ENCODE measurements at places on chromosomes 2 and 18. TPM values are rescaled to one million over a fixed set of nuclear protein-coding genes. Genes with fewer than 3 reads are reported as not detected.

DNA sequence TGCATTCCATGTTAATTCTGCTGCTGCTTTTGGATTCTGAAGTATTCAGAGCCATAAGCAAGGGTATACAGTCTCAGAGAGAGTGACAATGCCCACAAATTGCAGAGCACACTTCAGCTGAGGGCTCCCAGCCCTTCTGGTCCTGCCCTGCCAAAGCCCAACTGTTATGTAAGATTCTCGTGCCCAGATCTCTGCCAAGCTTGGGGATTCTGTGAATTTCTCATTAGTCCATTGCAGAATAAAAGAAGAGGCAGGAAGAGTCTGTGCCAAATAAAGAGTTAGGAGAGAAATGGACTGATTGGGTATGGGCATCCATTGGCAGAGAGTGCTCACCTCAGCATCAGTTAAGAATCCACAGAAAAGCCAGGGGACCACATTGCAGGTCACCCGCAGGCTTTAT is 112.0 kb upstream of the PNPT1 start:
- no peak overlapping the region for H3K27ac ChIP-seq
- DNase-seq, result no peak
- no peak overlapping the region for H3K4me3 ChIP-seq
- H3K27me3 ChIP-seq, result no peaks in the 10 kb centered on the region
- H3K4me1 ChIP-seq, result no peaks in the 10 kb centered on the region
- H3K36me3 ChIP-seq, result no peaks in the 10 kb centered on the region

DNA sequence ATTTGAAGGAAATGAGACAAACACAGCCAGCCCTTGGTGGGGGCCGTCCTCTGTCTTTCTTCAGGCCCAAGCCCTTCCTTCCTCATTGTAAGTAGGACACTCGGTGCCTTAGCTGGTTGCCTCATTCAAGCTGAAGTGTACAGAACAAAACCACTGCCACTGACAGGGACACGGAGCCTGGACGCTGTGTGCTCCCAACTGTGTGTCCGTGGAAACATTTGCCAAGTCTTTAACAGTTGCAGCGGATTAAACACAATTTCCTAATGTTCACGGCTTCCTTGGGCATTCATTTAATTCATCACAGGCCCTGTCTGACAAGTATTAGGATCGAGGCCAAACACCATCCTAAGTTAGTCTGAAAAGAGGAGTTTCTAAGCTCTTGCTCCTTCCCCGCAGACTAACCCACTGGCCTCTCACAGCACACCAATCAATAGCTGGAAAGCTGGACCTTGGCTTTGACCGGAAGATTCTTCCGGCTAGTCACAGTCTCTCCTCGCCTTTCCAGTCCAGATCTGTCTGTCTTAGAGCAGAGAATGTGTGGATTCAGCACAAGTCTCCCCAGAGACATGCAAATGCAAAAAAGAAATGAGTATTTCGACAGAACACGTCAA is 68.7 kb upstream of the ACSL3 start:
- no peak for DNase-seq
- H3K27me3 ChIP-seq, result no peaks in the 10 kb centered on the region
- H3K4me1 ChIP-seq, result peaks cover 12% of the 10 kb centered on the region
- H3K27ac ChIP-seq, result no peak overlapping the region

GULP1 gene
- not detected for polyA plus RNA-seq

DNA sequence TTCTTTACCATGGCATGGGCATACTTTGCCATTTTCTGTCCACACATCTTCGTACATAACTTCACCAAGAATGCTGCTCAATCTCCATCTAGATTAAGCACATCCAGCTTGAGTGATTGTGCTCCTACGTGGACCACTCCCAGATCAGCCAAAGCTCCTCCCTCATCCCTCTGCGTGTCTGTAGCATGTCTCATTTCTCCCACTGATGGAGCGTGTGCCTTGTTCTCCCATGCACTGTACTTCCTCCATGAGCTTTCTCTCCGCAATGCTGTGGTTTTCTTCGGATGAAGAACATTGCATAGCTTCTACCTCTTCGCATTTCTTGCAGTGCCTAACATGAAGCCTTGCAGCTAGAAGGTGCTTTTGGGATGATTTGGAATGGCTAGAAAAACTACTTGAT is 13.5 kb downstream of the CCL20 start:
- H3K4me3 ChIP-seq, result no peak overlapping the region
- no peaks in the 10 kb centered on the region for H3K4me1 ChIP-seq
- H3K27ac ChIP-seq, result no peak overlapping the region
- DNase-seq, result no peak

DNA sequence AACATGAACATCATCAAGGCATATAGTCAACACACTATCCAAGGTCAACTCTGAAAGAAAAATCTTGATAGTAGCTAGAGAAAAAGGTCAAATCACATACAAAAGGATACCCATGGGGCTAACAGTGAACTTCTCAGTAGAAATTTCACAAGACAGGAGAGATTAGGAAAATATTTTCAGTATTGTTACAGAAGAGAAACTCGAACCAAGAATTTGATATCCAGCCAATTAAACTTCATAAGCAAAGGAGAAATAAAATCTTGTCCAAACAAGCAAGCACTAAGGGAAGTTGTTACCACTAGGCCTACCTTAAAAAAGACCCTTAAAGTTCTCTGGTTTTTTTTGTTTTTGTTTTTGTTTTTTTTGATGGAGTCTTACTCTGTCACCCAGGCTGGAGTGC is 242.5 kb downstream of the EXOC6B start:
- H3K27ac ChIP-seq, result no peak overlapping the region
- H3K4me3 ChIP-seq, result no peak overlapping the region
- no peaks in the 10 kb centered on the region for H3K36me3 ChIP-seq
- H3K4me1 ChIP-seq, result no peaks in the 10 kb centered on the region
- no peaks in the 10 kb centered on the region for H3K27me3 ChIP-seq

DSC3 gene
- not detected for polyA plus RNA-seq

- no peak overlapping the region for H3K4me3 ChIP-seq
- DNase-seq, result no peak
- H3K36me3 ChIP-seq, result no peaks in the 10 kb centered on the region
- H3K27me3 ChIP-seq, result peaks cover 3% of the 10 kb centered on the region
Measured at GRCh38 chr2:168322325-168323007, 75.1 kb upstream of the STK39 start.

GRCh38 chr18:31678425-31678824 is 6.0 kb downstream of the B4GALT6 start:
- no peak overlapping the region for H3K27ac ChIP-seq
- H3K4me3 ChIP-seq, result no peak overlapping the region
- no peaks in the 10 kb centered on the region for H3K4me1 ChIP-seq
- no peaks in the 10 kb centered on the region for H3K27me3 ChIP-seq
- DNase-seq, result no peak

CD226 gene
- 0.98 TPM for polyA plus RNA-seq

- peaks cover 14% of the 10 kb centered on the region for H3K36me3 ChIP-seq
- H3K27ac ChIP-seq, result no peak overlapping the region
- no peak overlapping the region for H3K4me3 ChIP-seq
- DNase-seq, result no peak
- no peaks in the 10 kb centered on the region for H3K27me3 ChIP-seq
- H3K4me1 ChIP-seq, result peaks cover 50% of the 10 kb centered on the region
Measured at GRCh38 chr2:99881901-99882591, 260.3 kb downstream of the AFF3 start.

GRCh38 chr2:10785260-10785659 is 27.3 kb downstream of the PDIA6 start:
- H3K36me3 ChIP-seq, result peaks cover 18% of the 10 kb centered on the region
- H3K27me3 ChIP-seq, result no peaks in the 10 kb centered on the region
- H3K4me3 ChIP-seq, result no peak overlapping the region
- no peak overlapping the region for H3K27ac ChIP-seq
- no peaks in the 10 kb centered on the region for H3K4me1 ChIP-seq
- no peak for DNase-seq

DNA sequence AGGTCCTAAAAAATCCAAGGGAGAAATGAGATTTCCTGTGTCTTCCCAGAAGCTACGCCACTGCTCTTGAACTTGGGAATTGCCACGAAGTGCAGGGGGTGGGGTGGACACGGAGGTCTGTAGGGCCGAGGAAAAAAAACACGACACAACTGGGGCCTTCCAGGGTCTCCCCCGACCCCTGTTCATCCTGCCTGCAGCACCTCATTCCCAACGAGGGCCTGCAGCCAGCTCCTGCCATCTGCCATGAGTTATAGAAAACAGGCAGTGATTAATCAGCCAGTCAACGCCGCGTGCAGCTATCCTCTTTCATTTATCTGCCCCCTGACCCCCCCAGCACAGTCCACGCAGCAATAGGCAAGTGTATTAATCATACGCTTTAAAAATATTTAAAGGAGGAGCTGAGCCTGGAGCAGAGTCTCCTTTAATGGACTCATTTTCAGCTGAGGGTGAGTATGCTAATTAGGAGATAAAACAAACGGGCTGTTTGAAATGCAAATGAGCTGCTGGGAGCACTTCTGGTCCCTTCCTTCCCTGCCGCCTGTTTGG is 209.9 kb downstream of the TFCP2L1 start:
- DNase-seq, result no peak
- H3K27me3 ChIP-seq, result no peaks in the 10 kb centered on the region
- H3K4me1 ChIP-seq, result no peaks in the 10 kb centered on the region
- no peak overlapping the region for H3K4me3 ChIP-seq
- no peaks in the 10 kb centered on the region for H3K36me3 ChIP-seq
- no peak overlapping the region for H3K27ac ChIP-seq

- no peak overlapping the region for H3K27ac ChIP-seq
- H3K4me3 ChIP-seq, result no peak overlapping the region
- DNase-seq, result no peak
- H3K27me3 ChIP-seq, result no peaks in the 10 kb centered on the region
- no peaks in the 10 kb centered on the region for H3K4me1 ChIP-seq
- H3K36me3 ChIP-seq, result no peaks in the 10 kb centered on the region
Measured at GRCh38 chr2:127542231-127542630, 6.7 kb downstream of the MYO7B start.

DNA sequence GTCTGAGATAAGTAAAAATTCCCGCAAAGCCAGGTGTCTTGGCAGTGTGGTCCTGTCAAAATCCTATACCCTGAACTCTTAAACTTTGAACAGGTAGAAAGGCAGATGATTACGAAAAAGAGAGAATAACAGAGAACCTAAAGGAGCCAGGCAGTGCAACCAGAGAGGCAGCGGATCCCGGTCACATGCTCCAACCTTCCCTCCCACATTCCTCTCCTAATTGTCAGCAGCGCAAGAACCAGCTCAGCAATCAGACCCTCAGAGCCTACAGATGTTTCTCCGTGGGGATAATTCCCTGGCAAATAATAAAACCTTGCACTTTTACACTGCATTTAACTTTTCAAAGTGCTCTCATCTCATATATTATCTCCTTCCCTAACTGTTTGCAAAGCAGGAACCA is 124.8 kb downstream of the EPHA4 start:
- H3K4me1 ChIP-seq, result peaks cover 21% of the 10 kb centered on the region
- no peak for DNase-seq
- no peak overlapping the region for H3K27ac ChIP-seq
- H3K27me3 ChIP-seq, result no peaks in the 10 kb centered on the region

AKAIN1 gene
- not detected for polyA plus RNA-seq

- no peak overlapping the region for H3K4me3 ChIP-seq
- no peaks in the 10 kb centered on the region for H3K36me3 ChIP-seq
- DNase-seq, result no peak
- H3K27ac ChIP-seq, result no peak overlapping the region
Measured at GRCh38 chr2:25586726-25587144, 86.6 kb downstream of the DTNB start.

GRCh38 chr2:148999451-148999921 is 39.0 kb upstream of the LYPD6B start:
- no peak overlapping the region for H3K27ac ChIP-seq
- no peaks in the 10 kb centered on the region for H3K36me3 ChIP-seq
- H3K4me1 ChIP-seq, result no peaks in the 10 kb centered on the region

DNA sequence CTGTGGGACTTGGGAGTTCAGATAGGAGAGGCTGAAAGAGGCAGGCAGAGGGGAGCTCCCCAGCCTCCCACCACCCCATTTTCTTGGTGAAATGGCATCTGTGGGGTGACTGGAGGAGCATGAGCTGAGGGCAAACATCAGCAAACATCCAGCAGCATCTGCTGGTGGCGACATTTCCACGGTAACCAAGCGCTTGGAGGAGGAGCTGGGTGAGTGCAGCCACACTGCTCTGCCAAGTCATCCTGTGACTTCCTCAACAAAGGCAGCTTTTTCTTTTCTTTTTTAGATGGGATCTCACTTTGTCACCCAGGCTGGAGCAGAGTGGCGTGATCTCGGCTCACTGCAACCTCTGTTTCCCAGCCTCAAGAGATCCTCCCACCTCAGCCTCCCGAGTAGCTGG is 5.6 kb downstream of the TXNL4A start:
- H3K36me3 ChIP-seq, result no peaks in the 10 kb centered on the region
- DNase-seq, result no peak
- H3K4me1 ChIP-seq, result peaks cover 14% of the 10 kb centered on the region

- H3K27me3 ChIP-seq, result no peaks in the 10 kb centered on the region
- H3K36me3 ChIP-seq, result no peaks in the 10 kb centered on the region
- no peak overlapping the region for H3K4me3 ChIP-seq
Measured at GRCh38 chr2:113966832-113967231, 76.9 kb downstream of the ACTR3 start.

PER2 gene
- 3.2 TPM for polyA plus RNA-seq

DNA sequence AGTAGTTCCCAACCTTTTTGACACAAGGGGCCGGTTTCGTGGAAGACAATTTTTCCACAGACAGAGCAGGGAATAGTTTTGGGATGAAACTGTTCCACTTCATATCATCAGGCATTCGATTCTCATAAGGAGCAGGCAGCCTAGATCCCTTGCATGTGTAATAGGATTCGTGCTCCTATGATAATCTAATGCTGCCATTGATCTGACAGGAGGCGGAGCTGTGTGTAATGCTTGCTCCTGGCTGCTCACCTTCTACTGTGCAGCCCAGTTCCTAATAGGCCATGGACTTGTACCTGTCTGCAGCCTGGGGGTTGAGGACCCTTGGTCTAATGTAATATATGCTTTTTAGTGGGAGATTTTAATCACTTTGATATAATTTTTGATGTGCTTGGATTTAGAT is 188.7 kb upstream of the KLHL14 start:
- no peaks in the 10 kb centered on the region for H3K36me3 ChIP-seq
- H3K27me3 ChIP-seq, result peaks cover 6% of the 10 kb centered on the region
- H3K4me1 ChIP-seq, result no peaks in the 10 kb centered on the region
- H3K4me3 ChIP-seq, result no peak overlapping the region
- H3K27ac ChIP-seq, result no peak overlapping the region

DNA sequence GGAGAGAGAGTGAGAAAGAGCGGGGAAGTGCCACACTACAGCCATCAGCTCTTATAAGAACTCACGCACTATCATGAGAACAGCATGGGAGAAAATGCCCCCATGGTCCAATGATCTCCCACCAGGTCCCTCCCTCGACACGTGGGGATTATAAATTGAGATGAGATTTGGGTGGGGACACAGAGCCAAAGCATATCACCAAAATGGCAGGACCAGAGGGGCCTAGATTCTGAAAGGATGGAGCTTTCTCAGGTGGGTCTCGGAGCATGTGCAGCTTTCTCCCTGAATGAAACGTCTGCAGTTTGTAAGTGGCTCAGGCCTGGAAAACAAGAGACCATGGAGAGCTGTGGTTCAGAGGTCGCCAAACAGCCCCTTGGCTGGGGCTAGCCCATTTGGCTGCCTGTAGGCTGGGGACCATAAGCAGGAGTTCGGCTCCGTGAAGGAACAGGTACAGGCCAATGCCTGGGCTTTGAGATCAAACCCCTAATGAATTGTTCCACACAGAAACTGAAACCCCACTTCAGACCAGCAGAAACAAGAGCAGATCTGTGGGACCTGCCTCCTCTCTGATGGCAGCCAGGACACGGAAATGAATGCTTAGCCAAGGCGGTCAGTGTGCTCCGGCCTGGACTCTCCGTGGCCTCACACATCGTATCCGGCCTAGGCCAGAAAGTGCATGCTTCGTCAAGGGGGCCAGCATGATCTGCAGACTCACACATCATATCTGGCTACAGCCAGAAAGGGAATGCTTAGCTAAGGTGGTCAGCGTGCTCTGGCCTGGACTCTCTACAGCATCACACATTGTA is 111.2 kb upstream of the TMEM18 start:
- DNase-seq, result no peak
- no peaks in the 10 kb centered on the region for H3K36me3 ChIP-seq
- no peaks in the 10 kb centered on the region for H3K4me1 ChIP-seq
- no peak overlapping the region for H3K27ac ChIP-seq
- no peaks in the 10 kb centered on the region for H3K27me3 ChIP-seq

All from B cell (primary cell).